ENCODE measurements at places on chromosomes 4 and X.

DNA sequence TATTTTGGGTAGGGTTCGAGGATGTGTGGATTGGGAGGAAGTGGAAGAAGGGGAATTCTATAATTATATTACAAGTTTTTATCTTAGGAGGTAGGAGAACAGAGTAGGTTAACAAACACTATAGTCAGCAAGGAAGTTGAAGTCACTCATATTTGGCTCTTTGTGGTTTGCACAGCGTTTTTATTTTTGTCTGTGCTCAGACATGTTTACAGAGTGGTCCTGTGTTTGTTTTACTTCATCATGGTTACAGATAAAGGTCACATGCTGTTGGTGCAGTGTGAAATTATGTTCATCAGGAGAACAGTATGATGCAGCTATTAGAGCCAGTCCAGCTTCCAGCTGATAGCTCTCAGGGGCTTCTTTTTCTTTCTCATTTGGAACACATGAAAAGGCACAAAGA lies 299.9 kb upstream of the SFRP2 start:
- no peak for DNase-seq

DNA sequence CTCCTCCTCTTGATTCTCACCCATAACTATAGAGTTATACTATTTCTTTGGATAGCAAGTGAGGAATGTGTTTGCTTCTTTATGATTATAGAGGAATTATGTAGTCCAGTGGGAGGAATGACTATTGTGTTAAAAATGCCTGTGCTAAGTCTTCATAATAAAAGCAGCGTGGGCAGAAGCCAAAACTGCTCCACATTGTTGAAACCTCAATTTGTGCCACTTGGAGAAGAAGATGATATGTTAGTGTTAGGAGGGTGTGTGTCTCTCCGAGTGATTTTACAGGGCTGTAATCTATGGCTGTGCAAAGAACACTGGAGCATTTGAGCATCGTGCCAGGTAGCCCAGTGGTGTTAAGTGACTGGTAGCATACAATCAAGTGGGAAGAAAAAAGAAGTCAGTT lies 74.3 kb downstream of the FRAS1 start:
- DNase-seq = no peak

DNA sequence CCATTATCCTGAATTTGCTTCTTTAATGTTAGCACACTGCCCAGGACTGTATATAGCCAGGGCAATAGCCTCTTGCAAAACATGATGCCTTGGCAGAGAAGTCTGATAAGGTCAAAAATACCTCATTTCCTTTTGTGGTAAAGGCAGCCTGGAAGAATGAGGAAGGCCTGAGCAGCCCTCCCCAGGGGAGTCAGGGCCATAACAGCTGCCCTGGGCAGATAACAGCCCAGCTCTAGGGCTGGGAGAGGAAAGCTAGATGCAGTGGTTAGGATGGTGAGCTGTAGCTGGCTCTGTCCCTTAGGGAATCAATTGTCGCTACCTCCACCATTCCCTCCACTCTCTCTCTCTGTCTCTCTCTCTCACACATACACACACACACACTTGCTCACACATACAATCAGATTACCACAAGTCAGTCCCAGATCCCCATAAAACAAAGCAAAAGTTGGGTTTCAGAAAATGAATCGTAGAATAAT lies 29.2 kb downstream of the EFHC2 start:
- DNase-seq = peak; percentile 30

GRCh38 chrX:129779747-129780146 lies at the start of gene SASH3:
Gene SASH3 (plus strand): TSS chrX:129779949. CDS start chrX:129780098, 149 bp downstream.
- DNase-seq = no peak

DNA sequence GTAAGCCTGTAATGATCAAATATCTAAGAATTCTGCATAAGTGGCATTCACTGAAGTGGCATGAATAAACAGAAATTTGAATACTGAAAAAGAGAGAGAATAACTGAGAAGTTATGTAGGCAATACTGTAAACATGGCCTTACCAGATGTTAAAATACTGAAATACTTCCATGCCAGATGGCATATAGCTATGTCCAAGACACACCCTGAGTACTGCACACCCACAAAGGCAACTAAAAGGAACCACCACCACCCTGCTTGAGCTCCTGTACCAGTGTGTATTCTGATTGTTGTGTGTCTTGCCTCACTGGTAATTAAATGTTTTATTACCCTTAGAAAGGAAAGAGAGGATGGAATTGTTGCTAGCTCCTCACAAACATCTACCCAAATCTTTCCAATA lies 192.1 kb downstream of the ADAMTS3 start:
- DNase-seq = no peak

DNA sequence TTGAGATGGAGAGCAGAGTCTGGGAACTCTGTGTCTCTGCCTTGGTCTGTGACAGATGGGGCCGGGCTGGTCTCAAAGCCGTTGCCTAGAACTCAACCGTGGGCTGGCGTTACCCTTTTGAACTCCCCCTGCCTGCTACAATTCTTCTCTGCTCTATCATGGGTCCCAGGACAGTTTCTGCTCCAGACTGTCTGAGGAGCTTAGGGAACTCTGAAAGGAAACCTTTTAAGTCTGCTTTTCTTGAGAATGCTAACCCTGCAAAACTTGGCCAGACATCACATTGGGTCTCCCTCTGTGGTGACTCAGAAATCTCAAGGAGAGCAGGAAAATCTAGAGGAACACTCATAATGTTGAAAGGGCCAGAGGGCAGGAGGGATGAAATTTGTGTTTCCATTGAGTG lies 240.6 kb downstream of the CBR4 start:
- peak; percentile 57 for DNase-seq

DNA sequence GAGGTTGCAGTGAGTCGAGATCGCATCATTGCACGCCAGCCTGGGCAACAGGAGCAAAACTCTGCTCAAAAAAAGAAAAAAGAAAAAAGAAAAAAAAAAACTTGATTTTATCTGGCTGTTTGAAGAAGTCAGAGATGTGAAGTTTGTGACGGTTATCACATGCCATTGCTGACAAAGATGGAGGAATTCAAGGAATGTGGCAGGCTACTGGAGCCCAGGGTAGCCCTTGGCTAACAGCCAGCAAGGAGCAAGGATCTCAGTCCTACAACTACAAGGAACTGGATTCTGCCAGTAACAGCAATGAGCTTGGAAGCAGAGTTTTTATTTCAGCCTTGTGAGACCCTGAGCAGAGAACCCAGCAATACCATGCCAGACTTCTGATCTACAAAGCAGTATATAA lies 24.3 kb upstream of the TET2 start:
- DNase-seq = peak; percentile 71

DNA sequence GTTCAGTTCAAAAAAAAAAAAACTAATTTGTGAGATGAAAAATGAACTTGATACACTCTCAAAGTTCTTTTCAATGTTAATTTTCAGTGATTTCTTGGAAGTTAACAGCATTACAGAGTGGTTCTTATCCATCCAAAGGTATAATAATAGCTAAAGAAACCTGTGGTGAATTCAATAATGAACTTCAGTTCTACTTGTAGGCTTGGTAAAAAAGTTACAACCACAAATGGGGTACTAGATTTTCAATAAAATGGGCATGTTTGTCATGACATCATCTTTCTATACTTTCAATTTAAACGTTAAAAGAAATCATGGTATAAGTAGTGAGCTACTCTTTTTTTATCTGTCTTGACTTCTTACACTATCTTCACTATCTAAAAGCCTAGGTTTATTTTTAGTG lies 424.8 kb downstream of the CFAP47 start:
- no peak for DNase-seq

DNA sequence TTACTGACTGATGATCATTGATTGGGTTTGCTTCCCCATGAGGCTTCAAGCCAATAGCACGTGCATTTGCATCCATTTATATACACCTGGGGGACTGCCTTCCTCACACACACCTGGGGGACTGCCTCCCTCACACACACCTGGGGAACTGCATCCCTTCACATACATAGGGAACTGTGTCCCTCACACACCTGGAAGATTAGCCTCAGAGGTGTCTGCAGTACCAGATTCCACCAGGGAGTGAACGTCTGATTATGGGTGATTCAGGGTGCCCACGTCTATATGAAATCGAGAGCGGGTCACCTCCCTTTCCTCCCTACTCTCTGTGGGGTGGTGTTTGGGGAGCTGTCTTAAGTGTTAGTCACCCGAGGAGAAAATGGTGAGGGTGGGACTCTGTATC lies 16.9 kb downstream of the CD99 start:
- peak; percentile 54 for DNase-seq

DNA sequence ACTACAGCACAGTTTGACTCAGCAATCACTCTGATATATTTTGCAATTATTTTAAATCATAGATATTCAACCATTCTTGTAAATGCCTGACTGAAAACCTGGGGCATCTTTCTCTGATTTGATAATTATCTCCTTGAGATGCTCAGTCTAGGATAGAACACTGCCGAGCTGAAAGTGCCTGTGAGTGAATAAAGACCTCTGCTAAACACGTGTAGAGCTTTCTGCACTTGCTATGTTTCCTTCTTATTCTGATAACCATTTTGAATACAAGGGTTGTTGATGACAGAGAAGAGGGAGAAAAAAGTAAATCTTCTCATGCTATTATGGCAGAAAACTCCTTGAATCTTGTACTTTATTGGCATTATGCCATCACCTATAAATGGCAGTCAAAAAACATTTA lies 1843.4 kb upstream of the IGFBP7 start:
- DNase-seq = no peak

DNA sequence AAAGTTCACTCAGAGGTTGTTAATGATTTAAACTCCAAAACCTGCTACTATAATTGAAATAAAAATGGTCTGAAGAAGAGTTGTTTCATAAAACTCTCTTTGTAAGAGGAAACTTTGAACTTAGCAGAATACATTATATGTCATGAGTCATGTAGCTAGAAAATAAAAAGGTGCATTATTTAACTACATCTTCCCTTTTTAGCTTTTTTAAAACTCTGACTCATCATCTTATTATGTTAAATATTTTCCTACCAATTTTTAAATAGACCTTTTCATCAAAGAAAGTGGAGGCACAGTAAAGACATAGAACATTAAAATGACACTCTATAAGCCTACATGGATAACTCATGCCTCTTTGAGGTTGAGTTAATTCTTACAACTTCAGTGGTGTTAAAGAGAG lies 1.2 kb upstream of the ZNF827 start:
- peak; percentile 59 for DNase-seq

GRCh38 chrX:109732017-109732801 lies 848 bp downstream of the ACSL4 start:
- peak; percentile 82 for DNase-seq

- DNase-seq = peak; percentile 81
Observed at GRCh38 chr4:73573794-73574528, 46.3 kb downstream of the RASSF6 start.

GRCh38 chrX:136754651-136755050 lies 26.1 kb downstream of the ARHGEF6 start:
- no peak for DNase-seq

DNA sequence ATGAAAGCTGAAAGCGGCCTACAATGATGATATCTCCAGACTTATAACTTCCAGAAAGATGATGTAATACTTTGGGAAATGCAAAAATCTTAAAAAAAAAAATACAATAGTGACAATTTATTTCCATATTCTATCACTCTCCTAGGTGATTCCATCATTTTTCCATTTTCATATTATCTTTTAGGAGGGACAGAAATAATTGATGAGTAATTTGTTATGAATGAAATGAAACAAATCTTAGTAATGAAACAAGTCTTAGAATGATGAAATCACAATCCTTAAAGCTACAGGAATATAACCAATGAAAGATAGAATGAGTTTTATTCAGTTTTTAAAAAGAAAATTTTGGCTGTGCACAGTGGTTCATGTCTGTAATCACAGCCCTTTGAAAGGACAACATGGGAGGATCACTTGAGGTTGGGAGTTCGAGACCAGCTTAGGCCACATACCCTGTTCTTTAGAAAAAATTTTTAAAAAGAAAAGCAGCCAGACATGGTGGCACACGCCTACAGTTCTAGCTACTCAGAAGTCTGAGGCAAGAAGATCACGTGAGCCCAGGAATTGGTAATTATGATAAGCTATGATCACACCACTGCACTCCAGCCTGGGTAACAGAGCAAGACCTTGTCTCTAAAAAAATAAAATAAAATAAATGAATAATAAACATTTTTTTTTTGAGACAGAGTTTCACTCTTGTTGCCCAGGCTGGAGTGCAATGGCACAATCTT lies 21.7 kb downstream of the CLOCK start:
- peak; percentile 46 for DNase-seq

DNA sequence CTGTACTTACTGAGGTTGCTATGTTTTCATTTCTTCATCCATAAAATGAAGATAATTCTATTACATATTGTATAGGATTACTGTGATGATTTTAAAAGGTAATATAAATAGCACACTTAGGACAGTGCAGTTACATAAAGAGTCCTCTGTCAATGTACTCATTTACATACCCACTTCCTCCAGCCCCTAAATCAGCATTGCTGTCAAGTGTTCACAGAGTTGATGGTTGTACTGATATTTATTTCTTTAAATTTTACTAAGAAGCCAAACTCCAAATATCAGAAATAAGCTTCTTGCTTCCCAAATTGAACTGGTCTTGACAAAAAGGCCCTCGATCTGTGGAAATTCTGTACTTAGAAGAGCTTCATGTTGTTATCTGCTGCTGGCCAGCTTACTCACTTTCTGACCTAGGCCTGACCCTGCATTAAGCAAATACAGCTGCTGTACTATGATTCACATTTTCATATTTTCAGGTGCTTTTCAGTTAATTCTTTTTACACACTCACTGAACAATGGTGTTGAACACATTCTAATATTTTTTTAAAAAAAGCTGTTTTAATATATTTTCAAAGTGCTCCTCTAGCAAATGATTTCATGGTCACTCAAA lies 259.6 kb downstream of the UNC5C start:
- no peak for DNase-seq

DNA sequence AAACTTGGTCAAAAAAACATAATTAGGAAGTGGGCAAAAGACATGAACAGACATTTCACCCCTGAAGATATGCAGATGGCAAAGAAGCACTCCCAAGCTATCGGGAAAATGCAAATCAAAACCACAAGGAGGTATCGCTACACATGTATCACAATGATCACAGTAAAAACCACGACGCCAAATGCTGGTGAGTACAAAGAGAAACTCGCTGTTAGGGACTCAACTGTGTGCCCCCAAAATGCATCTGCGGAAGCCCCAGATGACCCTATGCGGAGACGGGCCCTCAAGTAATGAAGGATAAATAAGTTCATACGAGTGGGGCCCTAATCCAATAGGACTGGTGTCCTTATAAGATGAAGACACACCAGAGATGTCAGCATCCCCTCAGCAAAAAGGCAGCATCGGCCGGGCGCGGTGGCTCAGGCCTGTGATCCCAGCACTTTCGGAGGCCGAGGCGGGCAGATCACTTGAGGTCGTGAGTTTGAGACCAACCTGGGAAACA lies 10.2 kb downstream of the GAK start:
- DNase-seq = no peak

GRCh38 chr4:95728145-95728544 lies 111.7 kb upstream of the PDHA2 start:
- DNase-seq = no peak

DNA sequence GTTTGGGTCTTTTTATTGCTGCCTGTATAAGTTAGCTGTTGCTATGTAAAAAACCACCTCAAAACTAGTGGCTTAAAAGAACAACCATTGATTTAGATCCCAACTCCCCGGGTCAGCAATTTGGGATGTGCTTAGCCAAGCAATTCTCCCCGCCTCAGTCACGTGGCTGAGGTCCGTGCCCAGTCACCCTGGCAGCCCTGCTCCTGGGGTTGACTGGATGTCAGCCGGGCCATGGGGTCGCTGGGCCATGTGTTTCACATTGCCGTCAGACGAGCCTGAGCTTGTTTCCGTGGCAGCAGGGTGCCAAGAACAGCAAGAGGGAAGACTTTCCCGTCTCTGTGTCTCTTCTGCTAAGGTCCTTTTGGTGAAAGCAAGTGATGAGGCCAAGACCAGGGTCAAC lies 345.7 kb upstream of the FAT1 start:
- no peak for DNase-seq
